ENCODE measurements at places on chromosomes 13 and 19.

GRCh38 chr19:48770266-48770665, 14.9 kb downstream of the FGF21 start:
- DNase-seq: peak; percentile 81

- DNase-seq: peak; percentile 4
Observed at GRCh38 chr13:79501538-79502232, 20.7 kb downstream of the NDFIP2 start.

GRCh38 chr13:35349673-35350278, 126.7 kb downstream of the MAB21L1 start:
- no peak for DNase-seq

GRCh38 chr19:45613926-45614725, 12.1 kb upstream of the GPR4 start:
- peak; percentile 88 for DNase-seq

DNA sequence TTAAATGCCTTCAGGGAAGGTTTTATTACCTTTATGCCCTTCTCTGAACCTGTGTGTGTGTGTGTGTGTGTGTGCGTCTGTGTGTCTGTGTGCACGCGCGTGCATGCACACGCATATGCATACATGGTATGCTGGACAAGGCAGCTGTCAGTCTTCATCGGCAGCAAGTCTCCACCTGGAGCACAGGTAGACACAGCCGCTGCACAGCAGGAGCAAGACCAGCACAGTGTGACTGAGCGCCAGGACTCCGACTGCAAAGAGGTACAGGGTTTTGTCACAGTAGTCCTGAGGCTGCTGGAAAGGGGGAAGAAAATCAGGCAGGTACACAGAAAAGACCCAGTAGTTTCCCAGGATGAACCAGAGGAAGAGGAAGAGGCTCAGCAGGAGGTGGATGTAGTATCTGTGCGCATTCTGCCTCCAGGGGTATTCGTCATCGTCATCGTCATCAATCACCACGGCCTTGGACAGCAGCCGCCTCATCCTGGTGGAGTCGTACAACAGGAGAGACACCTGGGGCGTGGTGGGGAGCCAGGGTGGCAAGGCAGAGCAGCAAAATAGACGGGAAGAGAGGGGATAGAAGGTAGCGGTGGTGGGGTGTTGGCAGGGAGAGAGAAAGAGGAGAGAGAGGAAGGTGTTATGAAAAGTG, 12.8 kb upstream of the DHRS12 start:
- no peak for DNase-seq

GRCh38 chr19:15595069-15595468, 19.9 kb upstream of the CYP4F8 start:
- DNase-seq: no peak

DNA sequence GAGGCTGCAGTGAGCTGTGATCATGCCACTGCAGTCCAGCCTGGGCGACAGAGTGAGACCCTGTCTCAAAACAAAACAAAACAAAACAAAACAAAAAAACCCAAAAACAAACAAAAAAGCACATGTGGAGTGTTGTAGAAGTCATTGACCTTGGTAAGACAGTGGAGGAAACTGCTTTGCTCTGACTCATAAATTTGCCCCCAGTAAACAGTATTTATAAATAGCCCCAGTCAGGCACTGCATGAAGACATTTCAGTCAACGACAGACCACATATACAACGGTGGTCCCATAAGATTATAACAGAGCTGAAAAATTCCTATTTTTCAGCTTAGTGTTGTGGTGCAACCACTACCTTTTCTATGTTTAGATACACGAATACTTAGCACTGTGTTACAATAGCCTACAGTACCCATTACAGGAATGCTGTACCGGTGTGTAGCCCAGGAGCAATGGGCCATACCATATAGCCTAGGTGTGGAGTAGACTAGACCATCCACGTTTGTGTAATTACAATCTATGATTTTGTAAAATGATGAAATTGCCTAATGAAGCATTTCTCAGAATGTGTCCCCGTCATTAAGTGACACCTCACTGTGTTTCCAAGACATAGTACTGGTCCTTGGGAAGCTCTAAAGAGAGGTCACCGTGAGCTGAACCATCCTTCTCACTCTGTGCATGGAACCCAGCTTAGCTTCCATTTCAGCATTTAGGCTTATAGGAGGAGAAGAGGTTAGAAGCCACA, 1.1 kb downstream of the ARL11 start:
- DNase-seq: no peak

DNA sequence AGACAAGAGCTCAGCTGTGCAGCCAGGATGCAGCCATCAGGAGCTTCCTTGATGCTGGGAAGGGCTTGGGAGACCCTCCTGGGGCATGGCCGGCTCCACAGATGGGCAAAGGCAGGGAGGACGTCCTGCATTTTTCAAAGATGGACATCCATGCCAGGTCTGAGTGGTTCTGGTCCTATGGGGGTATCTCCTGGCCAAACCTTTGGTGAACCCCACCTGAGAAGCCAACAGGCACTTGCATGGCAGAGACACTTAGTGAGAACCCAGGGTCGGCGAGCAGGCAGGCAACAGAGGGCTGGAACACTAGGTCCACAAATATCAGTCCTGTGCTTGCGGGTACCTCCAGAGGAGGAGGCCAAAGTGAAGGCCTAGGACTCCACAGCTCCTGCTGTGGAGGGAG, 70.0 kb downstream of the KCTD15 start:
- no peak for DNase-seq

- no peak for DNase-seq
Observed at GRCh38 chr13:84569366-84569765, 687.1 kb upstream of the SLITRK1 start.

GRCh38 chr13:78601124-78601873, 2.1 kb downstream of the POU4F1 start:
- no peak for DNase-seq

- DNase-seq: peak; percentile 40
Observed at GRCh38 chr13:27006519-27007161, 165.0 kb downstream of the USP12 start.

GRCh38 chr19:14495672-14496028, 277 bp downstream of the GIPC1 start:
- no peak for DNase-seq

- DNase-seq: peak; percentile 95
Observed at GRCh38 chr13:92838786-92839185, 387.8 kb upstream of the GPC6 start.

DNA sequence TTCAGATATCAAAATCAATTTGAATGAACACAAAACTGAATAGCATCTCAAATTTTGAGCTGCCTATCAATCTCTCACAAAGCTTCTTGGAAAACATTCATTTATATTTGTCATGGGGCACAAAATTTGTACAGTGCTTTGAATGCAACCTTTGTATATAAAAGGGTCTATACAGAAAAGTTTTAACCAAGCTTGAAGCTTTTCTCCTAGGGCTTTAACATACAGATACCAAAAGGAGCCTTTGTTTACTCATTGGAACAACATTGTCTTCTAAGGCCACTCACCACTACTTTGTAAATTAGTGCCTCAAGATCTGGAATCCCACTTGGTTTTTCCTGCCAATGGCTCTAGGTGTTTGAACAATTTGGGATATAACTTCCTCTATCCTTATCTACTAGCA, 21.2 kb downstream of the LNX2 start:
- DNase-seq: no peak

GRCh38 chr19:29516821-29517395, 8.9 kb upstream of the VSTM2B start:
- no peak for DNase-seq

- no peak for DNase-seq
Observed at GRCh38 chr19:50817941-50818858, 5.4 kb downstream of the KLK1 start.

DNA sequence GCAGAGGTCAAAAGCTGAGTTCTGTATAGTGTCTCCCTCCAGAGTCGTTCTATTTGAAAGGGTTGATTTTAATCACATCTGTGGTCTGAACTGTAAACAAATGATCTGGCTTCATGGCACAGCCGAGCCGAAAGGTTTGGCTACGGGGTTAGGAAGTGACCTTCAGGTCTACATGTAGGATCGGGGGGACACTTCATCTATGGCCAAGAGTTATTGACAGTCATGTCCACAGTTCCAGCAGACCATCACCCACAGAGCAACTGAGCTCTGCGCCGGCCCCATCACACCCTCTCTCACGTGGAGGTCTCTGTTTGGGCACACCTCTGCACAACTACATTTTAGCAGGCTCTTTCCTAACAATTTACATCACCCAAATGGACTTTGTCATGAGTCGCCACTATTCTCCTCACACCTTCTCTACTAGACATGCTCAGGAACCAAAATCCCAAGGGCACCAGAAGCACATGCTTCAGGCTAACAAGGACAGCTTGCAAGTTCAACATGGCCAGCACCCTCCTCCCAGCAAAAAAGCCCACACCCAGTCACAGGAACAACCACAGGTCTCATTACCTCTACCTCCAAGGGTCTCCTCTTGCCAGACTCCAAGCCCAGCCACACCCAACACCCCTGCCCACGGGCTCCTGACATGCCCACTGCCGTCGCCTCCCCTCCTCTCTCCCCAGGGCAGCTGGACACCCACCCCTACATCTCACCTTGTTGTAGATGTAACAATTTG, 36.1 kb upstream of the EPHX3 start:
- no peak for DNase-seq

DNA sequence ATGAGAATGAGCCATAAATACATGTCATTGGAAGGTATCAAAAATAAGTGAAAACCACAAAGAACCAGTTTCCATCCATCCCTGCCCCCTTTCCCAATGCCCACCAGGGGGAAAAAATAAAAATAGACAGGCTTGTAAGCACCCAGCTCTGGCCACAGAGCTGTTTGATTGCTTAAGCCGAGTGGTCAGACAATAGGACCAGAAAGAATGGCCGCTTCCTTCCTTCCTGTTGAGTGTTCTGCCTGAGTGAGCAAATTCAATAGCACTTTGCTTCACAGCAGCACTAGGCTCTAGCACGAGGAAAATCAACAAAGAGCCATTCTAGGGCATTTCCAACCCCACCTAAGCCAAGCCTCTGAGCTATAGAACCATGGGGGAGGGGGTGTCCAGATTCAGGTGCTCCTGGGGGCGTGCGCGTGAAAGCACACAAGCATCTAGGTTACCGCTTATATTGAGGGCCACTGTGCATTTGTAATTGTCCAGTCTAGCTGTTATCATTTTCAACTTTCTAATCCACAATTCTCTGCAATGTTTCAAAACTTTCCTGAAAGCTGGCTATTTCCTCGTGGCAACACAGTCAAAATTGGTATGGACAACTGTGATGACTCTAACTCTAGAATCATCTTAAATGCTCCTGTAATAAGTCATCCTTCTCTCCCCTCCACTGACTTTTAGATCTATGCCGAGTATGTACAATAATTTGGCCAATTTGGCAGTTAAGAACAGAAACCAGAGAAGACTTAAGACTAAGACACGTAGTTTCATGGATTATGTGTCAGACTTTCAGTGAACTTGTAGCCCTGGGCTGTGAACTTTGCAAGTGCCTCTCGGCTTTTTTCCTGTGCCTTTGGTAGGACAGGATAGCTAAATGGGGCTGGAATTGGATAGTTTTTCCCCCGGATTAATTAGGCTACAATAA, 64.3 kb downstream of the SPRY2 start:
- DNase-seq: no peak

GRCh38 chr19:38145623-38146022, 78.4 kb downstream of the DPF1 start:
- peak; percentile 43 for DNase-seq

DNA sequence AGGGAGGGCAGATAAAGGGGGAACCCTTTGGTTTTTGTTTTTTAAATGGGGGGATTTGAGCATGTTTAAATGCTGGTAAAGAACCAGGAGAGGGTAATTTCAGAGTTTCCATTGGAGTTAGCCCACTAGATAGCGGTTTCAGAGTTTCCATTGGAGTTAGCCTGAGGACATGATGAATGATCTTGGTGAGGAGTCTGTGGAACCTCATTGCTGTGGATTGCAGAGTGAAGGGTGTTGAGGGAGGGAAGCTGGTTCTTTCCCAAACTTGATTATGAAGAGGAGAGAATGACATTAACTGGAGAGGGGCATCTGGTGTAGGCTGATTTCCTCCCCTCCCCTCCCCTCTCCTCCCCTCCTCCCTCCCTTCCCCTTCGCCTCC, 5.0 kb downstream of the WASF3 start:
- DNase-seq: no peak

DNA sequence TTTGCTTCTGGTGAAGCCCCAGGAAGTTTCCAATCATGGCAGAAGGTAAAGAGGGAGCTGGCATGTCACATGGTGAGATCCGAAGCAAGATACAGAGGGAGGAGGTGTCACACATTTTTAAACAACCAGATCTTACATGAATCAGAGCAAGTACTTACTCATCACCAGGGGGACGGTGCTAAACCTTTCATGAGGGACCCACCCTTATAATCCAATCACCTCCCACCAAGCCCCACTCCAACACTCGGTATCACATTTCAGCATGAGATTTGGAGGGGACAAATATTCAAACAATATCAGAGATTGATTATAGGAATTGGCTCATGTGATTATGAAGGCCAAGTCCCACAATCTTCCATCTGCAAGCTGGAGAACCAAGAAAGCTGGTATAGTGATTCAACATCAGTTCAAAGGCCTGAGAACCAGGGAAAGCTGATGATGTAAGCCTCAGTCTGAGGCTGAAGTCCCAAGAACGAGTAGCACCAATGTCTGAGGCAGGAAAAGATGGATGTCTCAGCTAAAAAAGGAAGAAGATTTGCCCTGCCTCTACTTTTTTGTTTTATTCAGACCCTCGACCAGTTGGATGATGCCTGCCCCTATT, 58.6 kb upstream of the WDFY2 start:
- DNase-seq: no peak

GRCh38 chr13:107209824-107210722, 642.1 kb upstream of the ARGLU1 start:
- peak; percentile 31 for DNase-seq

DNA sequence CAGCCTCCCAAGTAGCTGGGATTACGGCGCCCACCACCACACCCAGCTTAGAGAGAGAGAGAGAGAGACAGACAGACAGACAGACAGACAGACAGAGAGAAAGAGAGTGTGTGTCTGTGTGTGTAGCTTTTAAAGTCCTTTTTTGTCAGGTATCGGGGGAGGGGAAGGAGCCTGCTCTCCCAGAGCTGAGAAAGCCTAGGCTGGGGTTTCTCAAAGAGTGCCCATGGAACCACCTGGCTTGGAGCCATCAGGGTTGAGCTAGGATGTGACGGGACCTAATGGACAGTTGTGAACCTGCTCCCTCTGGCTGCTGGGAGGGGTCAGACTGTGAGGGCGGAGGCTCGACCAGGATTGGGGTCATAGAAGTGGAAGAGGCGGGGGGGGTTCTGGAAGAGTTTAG, 16.6 kb downstream of the RFX1 start:
- no peak for DNase-seq

GRCh38 chr13:49220036-49220855, at the start of gene MLNR:
Gene MLNR, plus strand, starts transcription at chr13:49220338. Its CDS starts 0 bp downstream, at chr13:49220338.
- DNase-seq: peak; percentile 12

Data from AG10803 (cell line).